ENCODE measurements at places on chromosomes 16 and 17.
A peak's percentile ranks its signal among the peaks of the same experiment; 100 is the strongest.

DNA sequence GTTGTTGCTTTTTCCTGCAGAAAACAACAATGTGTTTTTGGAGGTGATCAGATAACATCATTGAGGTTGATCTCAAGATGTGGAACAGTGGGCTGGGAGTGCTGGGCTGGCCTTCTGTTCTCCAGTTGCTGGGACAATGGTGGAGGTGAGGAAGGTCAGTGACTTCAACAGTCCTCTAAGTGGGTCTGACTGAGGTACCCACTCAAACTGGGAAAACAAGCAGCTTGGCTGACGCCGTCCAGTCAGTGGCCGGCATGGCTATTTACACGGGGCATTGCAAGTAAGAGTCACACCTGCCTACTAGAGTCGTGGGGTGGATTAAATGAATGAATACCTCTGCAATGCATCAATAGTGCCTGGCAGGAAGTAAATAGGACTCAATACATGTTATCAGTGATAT lies 386.7 kb upstream of the ZFHX3 start:
- no peak for DNase-seq

- DNase-seq: peak; percentile 67
Measured at GRCh38 chr16:89841275-89841674, 13.0 kb downstream of the SPIRE2 start.

- no peak for DNase-seq
Measured at GRCh38 chr16:78902321-78902720, 698.2 kb downstream of the MAF start.

GRCh38 chr16:3171181-3171854 lies 16.7 kb upstream of the OR1F1 start:
- DNase-seq: peak; percentile 76

DNA sequence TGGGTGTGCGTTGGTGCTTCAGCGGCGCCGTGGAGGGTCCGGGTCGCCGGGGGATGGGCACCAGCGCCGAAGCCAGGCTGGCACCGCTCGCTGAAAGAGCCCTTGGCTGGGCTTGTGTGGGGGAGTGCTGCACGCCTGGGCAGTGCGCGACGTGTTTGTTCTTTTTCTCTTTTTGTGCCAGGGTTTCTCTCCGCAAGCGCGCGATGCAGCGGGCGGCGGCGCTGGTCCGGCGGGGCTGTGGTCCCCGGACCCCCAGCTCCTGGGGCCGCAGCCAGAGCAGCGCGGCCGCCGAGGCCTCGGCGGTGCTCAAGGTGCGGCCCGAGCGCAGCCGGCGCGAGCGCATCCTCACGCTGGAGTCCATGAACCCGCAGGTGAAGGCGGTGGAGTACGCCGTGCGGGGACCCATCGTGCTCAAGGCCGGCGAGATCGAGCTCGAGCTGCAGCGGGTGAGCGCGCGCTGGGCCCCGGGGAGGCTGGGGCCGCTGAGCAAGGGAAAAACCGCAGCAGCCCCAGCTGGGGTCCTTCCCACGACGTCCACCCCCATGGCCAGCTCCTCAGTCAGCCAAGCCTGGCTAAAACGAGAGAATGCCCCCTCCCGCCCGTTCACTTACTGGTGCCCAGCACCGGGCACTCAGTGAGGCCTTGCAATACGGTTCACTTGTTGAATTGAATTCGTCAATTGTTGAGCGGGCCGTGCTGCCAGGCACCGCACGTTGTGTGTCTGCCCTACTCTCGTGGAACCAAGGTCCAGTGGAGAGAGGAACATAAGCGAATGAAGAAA lies 541 bp downstream of the GPT2 start:
- DNase-seq: peak; percentile 22

- DNase-seq: no peak
Measured at GRCh38 chr17:5901731-5902130, 168.4 kb upstream of the WSCD1 start.

- no peak for DNase-seq
Measured at GRCh38 chr17:81388612-81389367, 6.5 kb upstream of the BAHCC1 start.

- no peak for DNase-seq
Measured at GRCh38 chr17:74646231-74646630, 22.7 kb upstream of the CD300E start.

DNA sequence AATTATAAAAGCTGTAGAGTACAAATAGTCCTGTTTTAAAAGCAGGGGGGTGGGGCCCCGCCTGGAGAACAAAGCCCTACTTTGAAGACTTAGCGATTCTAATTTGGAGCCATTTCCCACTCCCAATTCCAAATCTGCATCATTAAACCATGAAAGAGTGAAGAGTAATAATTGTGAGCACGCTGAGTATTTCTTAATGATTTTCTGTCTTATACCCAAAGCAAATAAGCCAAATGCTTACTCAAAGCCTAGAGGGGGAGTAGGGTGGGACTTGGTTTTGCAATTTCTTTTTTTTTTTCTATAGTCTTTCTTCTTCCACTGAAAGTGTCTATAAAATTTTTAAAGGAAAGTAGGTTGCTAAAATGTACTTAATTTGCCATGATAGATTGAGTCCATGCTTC lies 470.1 kb downstream of the TOX3 start:
- no peak for DNase-seq

DNA sequence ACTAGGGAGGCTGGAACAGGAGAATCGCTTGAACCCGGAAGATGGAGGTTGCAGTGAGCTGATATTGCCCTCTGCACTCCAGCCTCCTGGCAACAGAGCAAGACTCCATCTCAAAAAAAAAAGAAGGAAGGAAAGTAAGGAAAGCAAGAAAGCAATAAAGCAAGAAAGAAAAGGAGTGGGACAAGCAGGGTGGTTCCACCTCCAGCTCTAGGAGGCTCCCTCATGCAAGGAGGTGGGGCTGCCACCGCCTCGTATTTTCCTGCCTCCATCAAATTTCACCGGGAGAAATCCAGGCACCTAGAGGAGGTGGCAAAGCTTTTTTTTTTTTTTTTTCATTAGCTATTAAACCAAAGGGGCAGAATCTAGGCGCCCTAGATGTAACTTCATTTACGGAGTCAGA lies 1.0 kb downstream of the CYB561 start:
- DNase-seq: no peak

GRCh38 chr17:49914664-49915063 lies 54.3 kb upstream of the DLX4 start:
- no peak for DNase-seq

DNA sequence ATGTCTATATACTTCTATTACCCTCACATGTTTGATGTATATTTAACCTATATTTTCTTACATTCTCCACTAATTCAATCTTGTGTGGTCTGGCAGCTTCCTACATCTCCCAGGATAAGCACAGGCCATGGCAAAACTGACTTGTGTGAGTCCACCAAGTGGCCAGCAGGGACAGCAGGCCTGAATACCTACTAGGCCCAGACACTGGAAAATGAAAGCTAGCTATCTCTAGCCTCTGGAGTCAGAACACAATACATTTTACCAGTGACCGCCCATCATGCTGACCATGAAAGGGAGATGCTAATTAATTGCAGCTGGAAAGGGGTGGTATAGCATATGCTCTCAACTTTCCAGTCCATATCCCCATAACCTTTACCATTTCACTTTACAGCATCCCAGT lies 132.3 kb downstream of the PCTP start:
- no peak for DNase-seq

GRCh38 chr16:15704545-15704987 lies 54.5 kb downstream of the NDE1 start:
- DNase-seq: peak; percentile 82

DNA sequence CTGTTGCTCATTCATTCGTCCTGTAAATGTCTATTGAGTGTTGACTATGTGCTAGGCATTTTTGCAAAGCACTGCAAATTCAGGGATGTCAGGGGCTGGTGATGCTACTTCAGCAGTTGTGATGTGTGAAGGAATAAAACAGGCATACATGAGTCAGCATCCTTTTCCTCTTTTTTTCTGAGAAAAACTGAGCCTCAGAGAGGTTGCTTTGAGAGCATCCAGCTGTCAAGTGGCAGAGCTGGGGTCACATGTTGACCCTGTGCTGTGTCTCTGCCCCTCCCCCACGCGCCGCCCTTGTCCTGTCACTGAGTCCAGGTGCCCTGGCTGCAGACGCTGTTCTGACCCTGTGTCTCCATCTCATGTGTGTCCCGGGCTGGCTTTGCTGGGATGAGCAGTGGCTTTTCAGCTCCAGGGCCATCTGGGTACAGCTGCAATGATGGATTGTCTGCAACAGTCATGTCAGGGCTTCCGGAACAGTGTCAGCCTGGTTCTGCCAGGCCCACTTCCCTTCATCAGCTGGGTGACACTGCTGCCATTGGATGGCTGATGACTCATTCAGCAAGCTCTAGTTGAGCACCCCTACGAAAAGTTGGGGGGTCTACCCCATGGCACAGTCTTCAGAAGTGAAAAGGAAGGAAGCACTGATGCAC lies 14.9 kb downstream of the SEC14L5 start:
- no peak for DNase-seq

All from stimulated activated naive CD8-positive, alpha-beta T cell treated with anti-CD3 and anti-CD28 coated beads, Interleukin-15, Interleukin-2, amounts not matched to agents 100 U/mL and 50 U/mL, for 24 hours (primary cell).